Fibroblast of skin of left quadriceps (primary cell): ENCODE measurements at places on chromosomes 12 and 14.

DNA sequence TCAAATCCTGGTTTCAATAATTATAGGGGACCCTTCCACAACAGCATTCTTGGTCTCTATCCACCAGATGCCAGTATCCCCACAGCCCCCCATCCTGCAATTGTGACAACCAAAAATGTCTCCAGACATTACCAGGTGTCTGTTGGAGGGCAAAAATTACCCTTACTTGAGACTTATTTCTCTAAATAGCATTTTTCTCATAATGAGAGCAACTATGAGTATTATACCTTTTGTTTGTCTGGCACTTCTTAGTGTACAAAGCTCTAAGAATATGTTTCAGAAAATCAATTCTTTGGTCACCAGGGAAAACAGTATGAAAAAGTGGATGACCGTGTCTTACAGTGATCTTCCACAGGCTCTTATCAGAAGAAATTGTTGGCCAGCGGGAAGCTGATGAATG is 27.5 kb upstream of the RMST start:
- DNase-seq: no peak

DNA sequence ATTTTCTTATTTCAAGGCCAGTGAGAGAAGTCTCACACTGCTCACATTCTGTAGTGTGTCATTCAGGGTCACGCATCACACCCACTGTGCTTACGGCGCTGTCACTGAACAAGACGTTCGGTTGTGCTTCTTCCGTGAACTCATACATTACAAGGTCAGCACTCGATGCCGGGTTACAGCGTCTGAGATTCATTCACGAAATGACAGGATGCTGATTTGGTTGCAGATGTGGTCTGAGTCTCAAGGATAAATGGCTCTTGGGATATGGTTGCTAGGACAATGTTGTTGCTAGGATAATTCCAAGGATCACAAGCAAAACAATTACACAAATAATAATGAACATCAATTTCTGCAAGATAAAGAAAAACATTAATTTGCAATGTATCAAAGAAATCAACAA is 47.4 kb downstream of the STX2 start:
- no peak for DNase-seq

- DNase-seq: no peak
These were observed 687 bp downstream of the ASIC1 start for GRCh38 chr12:50057896-50058670.

DNA sequence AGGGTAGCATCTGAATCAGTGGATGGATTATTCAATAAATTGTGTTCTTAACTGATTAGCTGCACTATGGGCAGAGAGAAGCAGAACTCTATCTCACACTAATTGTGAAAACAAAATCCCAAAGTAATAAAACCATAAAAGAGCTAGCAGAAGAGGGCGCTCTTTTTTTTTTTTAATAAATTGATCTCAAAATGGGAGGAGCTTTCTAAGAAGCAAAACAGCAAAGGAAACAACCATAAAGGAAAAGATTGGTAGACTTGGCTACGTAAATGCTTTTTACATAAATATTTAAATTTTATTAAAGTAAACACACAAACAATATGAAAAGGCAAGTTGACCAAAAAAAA is 1.5 kb upstream of the TM7SF3 start:
- DNase-seq: no peak

DNA sequence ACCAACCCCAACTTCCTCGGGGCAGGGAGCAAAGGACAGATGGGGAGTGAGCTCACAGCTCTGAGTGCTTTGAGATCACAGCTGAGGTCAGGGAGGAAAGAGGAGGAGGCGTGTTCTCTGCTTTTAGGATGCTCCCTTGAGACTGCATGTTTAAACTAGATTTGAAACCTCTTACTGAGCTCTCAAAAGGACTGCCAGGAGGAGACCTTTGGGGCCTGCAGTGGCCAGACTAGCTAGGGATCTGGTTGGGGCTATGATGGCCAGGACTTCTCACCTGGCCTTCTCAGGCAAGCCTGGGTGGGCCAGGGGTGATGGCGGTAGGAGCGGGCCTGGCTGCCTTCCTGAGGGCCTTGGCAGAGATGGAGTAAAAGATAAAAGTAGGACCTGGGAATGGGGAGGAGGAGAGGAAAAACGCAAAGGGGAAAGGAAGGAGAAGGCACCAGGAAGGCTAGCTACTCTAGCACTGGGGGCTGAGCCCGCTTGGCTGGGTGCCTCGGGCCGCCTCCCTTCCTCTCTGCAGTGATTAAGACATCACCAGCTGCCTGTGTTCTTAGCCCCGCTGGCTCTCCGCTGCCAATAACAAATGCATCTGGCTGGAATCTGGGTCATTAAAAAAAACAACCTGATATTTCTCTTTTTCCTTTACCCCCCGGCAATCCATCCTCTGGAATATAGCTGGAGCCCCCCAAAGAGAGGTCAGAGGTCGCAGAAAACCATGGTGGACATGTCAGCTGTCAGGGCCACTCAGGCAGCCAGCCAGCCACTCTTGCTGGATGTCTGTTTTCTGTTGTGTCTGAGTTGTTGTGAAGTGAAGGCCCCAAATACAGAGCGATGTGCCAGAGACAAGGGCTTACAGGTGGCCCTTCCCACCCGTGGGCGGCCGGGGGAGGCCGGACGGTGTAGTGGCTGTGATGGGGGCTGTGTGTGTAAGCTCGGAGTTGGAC is 141.3 kb downstream of the TSPAN9 start:
- DNase-seq: peak; percentile 58

DNA sequence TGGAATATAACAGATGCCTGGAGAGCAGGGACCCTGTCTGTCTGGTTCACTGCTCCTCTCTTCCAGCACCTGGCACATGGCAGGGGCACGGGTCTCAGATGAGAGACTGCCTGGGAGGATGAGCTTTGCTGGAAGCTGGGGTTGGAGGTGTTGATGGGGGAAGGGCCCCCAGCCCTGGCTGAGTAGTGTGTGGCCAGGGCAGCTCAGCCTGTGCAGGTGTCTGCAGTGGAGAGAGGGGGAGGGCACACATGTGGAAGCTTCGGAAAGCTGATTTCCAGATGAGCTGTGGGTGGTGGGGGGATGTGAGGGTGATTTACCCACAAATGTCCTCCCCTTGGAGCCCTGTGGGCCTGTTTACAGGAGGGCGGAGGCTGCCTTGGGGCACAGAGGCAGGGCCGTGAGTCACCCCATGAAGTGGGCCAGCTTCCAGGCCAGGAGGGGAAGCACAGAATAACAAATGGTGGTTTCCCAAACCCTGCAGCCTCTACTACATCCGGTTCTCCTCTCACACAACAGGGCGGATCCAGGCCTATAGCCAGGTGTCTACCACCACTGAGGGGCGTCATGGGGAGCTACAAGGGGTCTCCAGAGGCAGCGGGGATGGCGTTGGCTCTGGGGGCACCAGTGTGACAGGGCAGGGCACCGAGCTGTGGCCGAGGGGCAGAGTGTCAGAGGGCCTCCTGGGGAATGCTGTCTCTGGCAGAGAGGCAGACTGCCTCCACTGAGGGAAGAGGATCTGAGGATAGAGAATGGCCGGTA is 11.0 kb downstream of the KRT7 start:
- peak; percentile 73 for DNase-seq

DNA sequence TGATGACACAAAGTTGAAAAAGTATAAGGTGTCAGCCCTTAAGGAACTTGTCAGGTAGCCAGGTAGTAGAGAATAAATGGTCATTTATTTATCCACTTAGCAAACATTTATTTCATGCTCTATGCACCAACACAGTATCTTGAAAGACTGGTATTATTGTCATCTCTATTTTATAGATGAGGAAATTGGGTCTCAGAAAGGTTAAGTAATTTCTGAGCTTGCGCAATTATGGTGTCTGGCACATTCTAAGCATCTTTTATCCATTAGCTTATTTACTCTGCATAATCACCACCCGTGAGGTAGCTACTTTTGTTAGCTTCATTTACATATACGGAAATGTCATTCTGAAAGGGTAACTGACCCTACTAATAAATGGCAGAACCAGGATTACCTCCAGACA is 2.5 kb upstream of the UTP20 start:
- DNase-seq: no peak

- DNase-seq: no peak
These were observed 79.1 kb upstream of the ST8SIA1 start for GRCh38 chr12:22413592-22413991.

- no peak for DNase-seq
These were observed 33.1 kb downstream of the ITPK1 start for GRCh38 chr14:93082576-93083001.

- no peak for DNase-seq
These were observed 713.9 kb upstream of the USP15 start for GRCh38 chr12:61546296-61546695.

DNA sequence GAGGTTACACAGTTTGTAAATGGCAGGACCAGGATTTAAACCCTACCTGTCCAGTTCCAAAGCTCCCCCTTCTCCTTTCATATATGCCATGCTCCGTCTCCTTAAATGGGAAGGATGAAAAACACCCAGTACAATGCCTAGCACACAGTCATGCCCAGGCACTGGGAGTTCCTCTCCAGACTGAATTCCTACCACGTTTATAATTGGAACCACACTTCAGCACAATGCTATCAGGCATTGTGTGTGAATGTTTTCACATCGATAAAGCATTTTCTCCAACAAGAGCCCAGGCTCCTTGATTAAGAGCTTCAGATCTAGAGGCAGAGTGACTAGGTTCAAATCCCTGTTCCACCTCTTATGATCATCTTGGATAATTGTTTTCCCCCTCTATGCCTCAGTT is 2.7 kb upstream of the NUAK1 start:
- DNase-seq: no peak

DNA sequence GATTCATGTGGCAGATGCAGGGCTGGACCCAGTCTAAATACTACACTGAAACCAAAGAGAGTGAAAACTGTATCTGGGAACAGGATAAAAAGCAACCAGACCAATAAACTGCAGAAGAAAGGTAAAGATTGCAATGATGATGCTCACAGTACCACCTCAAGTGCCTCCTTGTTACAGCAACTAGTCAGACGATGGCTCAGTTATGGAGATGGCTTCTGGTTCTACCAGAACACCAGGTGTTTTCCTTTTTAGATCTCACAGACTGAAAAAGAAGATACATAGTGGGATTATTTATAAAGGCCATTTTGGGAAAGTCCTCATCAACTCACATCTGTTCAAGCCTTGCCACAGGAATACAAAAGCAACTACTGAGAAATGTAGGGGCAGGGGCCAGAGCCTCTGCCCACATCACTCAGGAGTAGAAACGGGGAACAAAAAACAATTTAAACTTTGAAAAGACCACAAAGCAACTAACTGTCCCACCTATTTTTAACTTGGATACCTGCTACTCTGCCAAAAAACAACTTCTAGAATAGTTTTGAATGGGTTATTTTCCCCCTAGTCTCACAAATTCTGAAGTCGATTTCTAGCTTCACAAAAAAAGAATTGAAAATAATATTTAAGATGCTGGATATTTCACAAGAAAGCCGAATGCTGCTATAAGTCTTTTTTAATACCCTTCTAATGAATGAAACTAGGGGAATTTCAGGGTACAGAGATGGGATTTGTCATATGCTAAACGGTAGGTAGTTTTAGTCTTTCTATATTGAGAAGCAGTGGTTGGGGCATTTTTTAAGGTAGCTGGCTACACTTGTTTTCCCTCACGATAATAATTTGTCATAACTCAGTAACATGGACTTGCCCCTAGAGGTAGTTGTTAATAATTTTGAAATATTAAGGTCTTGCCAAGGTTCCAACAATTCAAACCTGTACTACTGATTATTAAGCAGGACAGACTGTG is 197.2 kb upstream of the TMPO start:
- no peak for DNase-seq

GRCh38 chr14:58635091-58635830 is 2.5 kb upstream of the DACT1 start:
- DNase-seq: no peak

DNA sequence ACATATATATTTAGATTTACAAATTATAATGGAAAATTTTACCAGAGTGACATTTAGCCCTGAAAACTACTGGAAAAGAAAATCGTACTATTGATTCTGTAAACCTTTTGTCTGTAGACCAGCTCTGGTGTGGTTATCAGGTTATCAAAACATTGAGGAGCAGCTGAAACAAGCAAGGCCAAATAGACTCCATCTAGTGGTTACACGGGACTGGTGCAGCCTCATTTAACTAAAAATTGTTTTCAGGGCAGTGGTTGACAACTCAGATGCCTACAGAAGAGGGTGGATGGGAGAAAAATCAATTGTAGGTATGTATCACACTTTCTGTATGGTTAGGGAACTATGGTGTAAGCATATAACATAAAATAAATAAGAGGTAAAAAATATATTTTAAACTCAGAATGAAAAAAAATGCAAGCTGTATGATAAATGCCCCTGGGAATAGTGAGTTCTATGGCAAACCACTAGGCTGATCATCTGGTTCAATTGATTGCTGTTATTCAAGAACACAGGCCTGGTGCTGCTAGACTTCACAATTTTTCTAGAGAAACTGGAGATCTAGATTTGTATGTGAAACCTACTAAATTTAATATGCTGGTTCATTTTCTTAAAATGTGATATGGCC is 51.2 kb downstream of the ACSS3 start:
- peak; percentile 14 for DNase-seq

GRCh38 chr12:64273527-64274403 is 51.7 kb upstream of the KICS2 start:
- DNase-seq: no peak

- DNase-seq: peak; percentile 78
These were observed 11.3 kb upstream of the DACT1 start for GRCh38 chr14:58626431-58626831.

DNA sequence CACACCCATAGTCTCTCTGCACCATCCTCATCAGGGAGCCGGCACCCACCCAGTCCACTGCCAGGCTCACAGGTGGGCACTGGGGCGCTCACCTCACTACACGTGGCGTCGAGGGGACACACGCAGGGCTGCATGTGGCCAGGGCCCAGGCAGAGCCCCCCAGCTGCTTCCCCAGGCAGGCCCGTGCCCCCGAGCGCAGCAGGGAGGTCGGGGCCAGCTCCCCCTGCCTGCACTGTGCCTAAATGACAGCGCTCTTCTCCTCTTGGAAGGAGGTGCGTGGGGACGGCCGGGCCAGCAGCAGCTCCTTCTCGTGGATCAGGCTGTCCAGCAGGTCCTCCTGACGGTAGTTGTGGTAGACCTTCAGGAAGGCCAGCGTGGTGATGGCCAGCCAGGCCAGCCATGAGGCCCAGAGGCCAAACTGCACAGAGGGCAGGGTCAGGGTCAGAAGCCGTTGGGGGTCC is 11.3 kb downstream of the TMEM179 start:
- DNase-seq: no peak

DNA sequence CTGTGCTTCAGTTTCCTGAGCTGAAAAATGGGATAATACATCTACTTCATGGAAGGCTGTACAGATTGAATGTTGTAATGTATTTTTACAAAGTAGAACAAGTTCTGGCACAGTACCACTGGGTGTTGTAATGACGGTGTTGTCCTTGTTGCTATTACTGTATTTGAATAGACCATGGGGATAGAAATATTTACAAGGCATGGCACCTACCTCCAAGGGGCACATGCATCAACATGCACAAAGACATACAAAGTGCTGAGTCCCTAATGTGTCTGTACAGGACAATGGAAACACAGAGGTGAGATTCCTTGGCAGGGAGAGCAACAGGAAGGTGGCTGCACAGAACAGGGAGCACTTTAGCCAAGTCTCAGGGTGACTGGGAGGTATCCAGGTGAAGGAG is 930.6 kb upstream of the TMEM132C start:
- DNase-seq: no peak

- DNase-seq: no peak
These were observed 98.6 kb downstream of the TAOK3 start for GRCh38 chr12:118274066-118274465.
